GM23248 (cell line): ENCODE measurements at places on chromosomes 13 and 19. TPM values are rescaled to one million over a fixed set of nuclear protein-coding genes. Genes with fewer than 3 reads are reported as not detected.

- no peak overlapping the region for H3K4me3 ChIP-seq
- H3K27ac ChIP-seq, result no peak overlapping the region
- peaks cover 14% of the 10 kb centered on the region for H3K27me3 ChIP-seq
- DNase-seq, result no peak
Measured at GRCh38 chr13:25860265-25860664, 191.6 kb downstream of the SHISA2 start.

Gene IRGQ
- total RNA-seq, result 19.9 and 25.5 TPM in 2 replicates

DNA sequence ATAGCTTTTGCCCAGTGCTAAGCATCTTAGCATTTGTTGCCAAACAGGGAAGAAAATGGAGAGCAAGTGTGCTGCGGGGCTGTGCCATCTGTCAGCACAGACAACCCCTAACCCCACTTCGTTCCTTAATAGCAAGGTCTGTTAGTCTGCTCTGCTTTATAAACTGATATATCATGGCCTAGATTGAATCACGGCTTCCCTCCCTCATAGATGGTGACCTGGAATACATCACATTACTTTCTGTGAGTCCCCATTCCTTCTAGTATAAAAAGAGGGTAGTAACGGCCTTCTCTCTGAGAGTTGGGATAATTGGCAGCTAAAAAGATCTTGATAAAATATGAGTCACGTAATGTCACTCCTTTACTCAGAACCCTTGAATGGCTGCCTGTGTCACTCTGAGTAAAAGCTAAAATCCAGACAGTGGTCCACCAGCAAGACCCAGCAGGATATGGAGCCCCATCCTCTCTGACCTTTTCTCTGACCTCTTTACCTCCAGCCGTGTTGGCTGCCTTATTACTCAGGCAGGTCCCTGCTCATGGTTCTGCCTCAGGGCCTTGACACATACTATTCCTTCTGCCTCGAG lies 151.7 kb downstream of the DLEU7 start:
- no peak overlapping the region for H3K4me3 ChIP-seq
- no peaks in the 10 kb centered on the region for H3K36me3 ChIP-seq
- H3K27ac ChIP-seq, result no peak overlapping the region
- DNase-seq, result peak; percentile 55

- H3K27ac ChIP-seq, result no peak overlapping the region
- no peaks in the 10 kb centered on the region for H3K36me3 ChIP-seq
- no peak for DNase-seq
- H3K27me3 ChIP-seq, result no peaks in the 10 kb centered on the region
- H3K4me3 ChIP-seq, result no peak overlapping the region
Measured at GRCh38 chr13:91302111-91302510, 45.4 kb upstream of the MIR17HG start.

DNA sequence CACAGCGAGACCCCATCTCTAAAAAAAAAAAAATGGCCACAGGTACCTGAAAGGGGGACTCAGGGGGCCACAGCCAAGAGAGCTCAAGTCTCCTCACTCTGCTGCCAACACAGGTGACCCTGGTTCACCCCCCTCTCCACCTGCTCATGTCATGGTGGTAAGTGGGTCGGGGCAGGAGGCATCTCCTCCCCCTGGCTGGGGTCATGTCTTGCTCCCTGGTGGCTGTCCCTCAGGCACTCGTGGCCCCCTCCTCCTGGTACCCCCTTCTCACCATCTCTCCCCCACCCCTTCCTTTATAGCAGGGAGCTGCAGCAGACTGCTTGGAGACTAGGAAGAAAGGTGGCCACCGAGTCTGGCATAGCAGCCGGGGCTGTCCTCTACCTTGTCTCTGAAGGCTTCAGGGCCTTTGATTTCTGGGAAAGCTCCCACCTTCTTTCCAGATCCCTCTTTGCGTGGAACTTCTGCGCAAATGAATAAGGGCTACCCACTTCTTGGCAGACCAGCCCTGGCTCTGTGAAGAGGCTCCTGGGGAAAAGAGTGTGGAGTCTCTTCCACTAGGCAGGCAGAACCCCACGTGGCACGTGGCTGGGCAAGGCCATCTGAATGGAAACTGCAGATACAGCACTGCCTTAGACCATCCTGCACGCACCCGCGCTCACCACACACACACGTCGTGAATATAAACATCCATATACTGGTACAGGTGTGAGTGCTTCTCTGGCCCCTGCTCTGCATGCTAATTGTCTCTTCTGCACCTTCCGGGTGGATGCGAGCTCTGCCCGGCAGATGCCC lies 20.1 kb upstream of the MIER2 start:
- H3K4me3 ChIP-seq, result no peak overlapping the region
- H3K27me3 ChIP-seq, result peaks cover 18% of the 10 kb centered on the region
- no peak for DNase-seq
- H3K36me3 ChIP-seq, result no peaks in the 10 kb centered on the region
- H3K4me1 ChIP-seq, result no peaks in the 10 kb centered on the region
- H3K27ac ChIP-seq, result no peak overlapping the region

Gene EDDM13
- total RNA-seq, result not detected in 2 replicates

Gene KIR2DL1
- total RNA-seq, result not detected in 2 replicates

DNA sequence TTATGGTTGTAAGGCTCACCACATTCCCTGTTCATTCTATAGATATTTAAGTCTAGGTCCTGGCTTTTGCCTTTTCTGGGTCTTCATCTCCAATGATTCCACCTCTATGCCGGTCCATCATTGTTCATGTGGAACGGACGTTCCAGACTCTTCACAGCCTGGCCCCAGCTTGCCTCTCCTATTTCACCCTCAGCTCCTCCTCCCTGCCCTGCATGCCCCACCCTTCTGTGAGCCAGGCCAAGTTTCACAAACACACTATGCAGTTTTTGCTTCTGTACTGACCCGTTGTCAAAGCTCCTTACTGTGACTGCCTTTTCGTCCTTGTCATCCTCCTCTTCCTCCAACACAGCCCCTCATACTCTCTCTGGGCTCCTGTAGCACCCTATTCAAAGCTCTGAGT lies 31.3 kb downstream of the TEX26 start:
- H3K27me3 ChIP-seq, result 0 out of 2 replicates have a peak, but pooled peaks cover 15% of the 10 kb centered on the region
- H3K27ac ChIP-seq, result no peak overlapping the region
- H3K4me1 ChIP-seq, result peaks cover 3% of the 10 kb centered on the region; the same call in 1 of the 2 replicates

GRCh38 chr19:8321067-8321985 lies at the start of the genes NDUFA7 and RPS28:
NDUFA7 (minus strand) TSS chr19:8321375; CDS start chr19:8321358, 17 bp downstream.
RPS28 (plus strand) TSS chr19:8321496; CDS start chr19:8321531, 35 bp downstream.
- peaks cover 9% of the 10 kb centered on the region for H3K36me3 ChIP-seq
- no peaks in the 10 kb centered on the region for H3K27me3 ChIP-seq
- H3K4me1 ChIP-seq, result peaks cover 26% of the 10 kb centered on the region
- peak within 1 kb of the TSS; percentile 79 for H3K27ac ChIP-seq
- peak within 1 kb of the TSS; percentile 94 for H3K4me3 ChIP-seq

GRCh38 chr13:112204346-112205327 lies 137.7 kb downstream of the SOX1 start:
- H3K36me3 ChIP-seq, result no peaks in the 10 kb centered on the region
- H3K27me3 ChIP-seq, result 0 out of 2 replicates have a peak, but pooled peaks cover 13% of the 10 kb centered on the region
- no peaks in the 10 kb centered on the region for H3K4me1 ChIP-seq
- no peak overlapping the region for H3K4me3 ChIP-seq

GRCh38 chr19:1282588-1283206 lies 3.0 kb upstream of the EFNA2 start:
- H3K4me3 ChIP-seq, result no peak overlapping the region
- no peaks in the 10 kb centered on the region for H3K36me3 ChIP-seq
- H3K27ac ChIP-seq, result no peak overlapping the region
- peaks cover 32% of the 10 kb centered on the region for H3K27me3 ChIP-seq

GRCh38 chr13:108176685-108177274 lies 38.6 kb downstream of the LIG4 start:
- no peak overlapping the region for H3K4me3 ChIP-seq
- no peaks in the 10 kb centered on the region for H3K27me3 ChIP-seq
- peak; percentile 51 for DNase-seq
- no peak overlapping the region for H3K27ac ChIP-seq
- no peaks in the 10 kb centered on the region for H3K4me1 ChIP-seq

Gene CRX
- not detected in 2 replicates for total RNA-seq

- H3K4me1 ChIP-seq, result no peaks in the 10 kb centered on the region
- no peaks in the 10 kb centered on the region for H3K36me3 ChIP-seq
- no peak overlapping the region for H3K4me3 ChIP-seq
Measured at GRCh38 chr13:29384466-29384865, 211.0 kb downstream of the SLC7A1 start.
